CD4-positive, CD25-positive, alpha-beta regulatory T cell (primary cell): ENCODE measurements at places on chromosomes 13 and 19. TPM values are rescaled to one million over a fixed set of nuclear protein-coding genes. Genes with fewer than 3 reads are reported as not detected.

The KCNRG gene
- total RNA-seq, result 0.47 TPM

The RUBCNL gene
- total RNA-seq, result not detected

The MED16 gene
- 71.5 TPM for total RNA-seq

The SUCLA2 gene
- total RNA-seq, result 25.8 TPM

The IGFL1 gene
- not detected for total RNA-seq

The PLPPR3 gene
- not detected for total RNA-seq

The ZNF665 gene
- total RNA-seq, result 1.9 TPM

The KLF1 gene
- not detected for total RNA-seq

The TRIP10 gene
- 2.6 TPM for total RNA-seq

The DENND1C gene
- 125 TPM for total RNA-seq

The RLN3 gene
- not detected for total RNA-seq

The DIAPH3 gene
- 0.57 TPM for total RNA-seq

The MRI1 gene
- 38.2 TPM for total RNA-seq

The TUBA3C gene
- not detected for total RNA-seq

The LMO7 gene
- 22.5 TPM for total RNA-seq

The SLC10A2 gene
- total RNA-seq, result not detected

The ZNF135 gene
- 0.39 TPM for total RNA-seq

The GNG7 gene
- 1.4 TPM for total RNA-seq

The MCEMP1 gene
- 0.59 TPM for total RNA-seq

The EDNRB gene
- not detected for total RNA-seq

The ARL11 gene
- total RNA-seq, result 0.17 TPM

The GJB2 gene
- total RNA-seq, result not detected

The TSSK6 gene
- total RNA-seq, result 6.2 TPM

The RFPL4A gene
- not detected for total RNA-seq

The PLA2G4C gene
- total RNA-seq, result 3.5 TPM

The ANGPTL8 gene
- total RNA-seq, result not detected

The UBE2L5 gene
- total RNA-seq, result not detected

The CERS1 gene
- not detected for total RNA-seq

The SH3GL1 gene
- 54.0 TPM for total RNA-seq

The TMEM255B gene
- 1.3 TPM for total RNA-seq

The ZNF813 gene
- 2.4 TPM for total RNA-seq

The PABPC3 gene
- 0.22 TPM for total RNA-seq

The PRR22 gene
- total RNA-seq, result 3.5 TPM

The NECTIN2 gene
- 1.1 TPM for total RNA-seq

The PDE4C gene
- not detected for total RNA-seq

The HTR2A gene
- total RNA-seq, result not detected

The KRTDAP gene
- not detected for total RNA-seq

The RFPL4AL1 gene
- total RNA-seq, result not detected

The C1QTNF9 gene
- total RNA-seq, result 0.20 TPM

The MBD3L1 gene
- not detected for total RNA-seq

The SULT2A1 gene
- total RNA-seq, result not detected

The SIGLEC10 gene
- 0.25 TPM for total RNA-seq

The TBXA2R gene
- total RNA-seq, result 1.7 TPM

The CGB2 gene
- not detected for total RNA-seq

The SLITRK5 gene
- total RNA-seq, result 0.02 TPM

The ZNF541 gene
- total RNA-seq, result 0.52 TPM

The TEKTIP1 gene
- 10.9 TPM for total RNA-seq
